Thyroid gland (tissue), 4 donors: ENCODE measurements at places on chromosomes 7 and 10. TPM values are rescaled to one million over a fixed set of nuclear protein-coding genes. Genes with fewer than 3 reads are reported as not detected.

DNA sequence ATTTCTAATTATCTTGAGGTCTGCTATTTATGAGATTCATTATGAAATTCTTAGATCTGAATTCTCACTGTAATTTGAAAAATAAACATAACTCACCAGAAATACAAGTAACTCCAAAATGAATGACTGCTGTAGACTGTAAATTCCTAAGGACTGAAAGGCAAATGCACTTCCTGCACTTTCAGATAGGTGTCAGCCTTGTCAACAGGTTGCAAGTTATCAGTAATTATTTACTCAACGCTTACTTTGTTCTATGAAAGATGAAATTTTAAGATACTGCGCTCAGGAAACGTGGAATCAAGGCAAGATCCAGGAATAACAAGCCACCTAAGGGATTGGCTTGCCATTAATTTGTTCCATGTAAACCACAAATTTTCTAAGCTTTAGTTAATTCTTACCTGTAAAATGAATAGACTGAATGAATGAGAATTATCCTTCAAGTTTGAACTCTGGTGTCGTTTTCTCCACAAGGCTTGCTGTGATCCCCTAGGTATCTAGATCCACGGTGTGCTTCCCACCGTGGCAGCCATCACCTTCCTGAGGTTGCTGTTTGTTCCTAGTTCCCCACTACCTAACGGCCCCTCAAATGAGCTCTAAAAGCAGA lies 12.6 kb downstream of the DHX32 start:
- H3K36me3 ChIP-seq, result peaks cover 11% of the 10 kb centered on the region
- H3K4me3 ChIP-seq, result no peak overlapping the region
- H3K27ac ChIP-seq, result no peak overlapping the region
- H3K4me1 ChIP-seq, result no peaks in the 10 kb centered on the region

DNA sequence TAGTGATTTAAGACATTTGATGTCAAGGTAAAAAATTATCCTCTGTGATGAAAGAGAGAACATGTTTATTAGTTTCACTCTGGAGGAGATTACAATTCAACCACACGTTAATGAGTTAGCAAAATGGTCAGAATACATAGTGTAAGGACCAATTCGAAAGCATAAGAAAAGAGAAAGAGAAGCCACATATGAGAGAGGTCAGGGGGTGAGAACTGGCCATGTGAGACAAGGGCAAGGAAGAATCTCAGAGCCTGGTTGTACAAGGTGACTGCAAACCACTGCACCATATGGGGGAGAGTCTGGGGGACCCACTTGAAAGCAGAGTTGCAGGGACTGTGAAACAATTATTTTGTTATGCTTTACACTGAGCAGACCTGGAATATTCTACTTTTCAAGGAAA lies 27.7 kb upstream of the BET1 start:
- no peak for DNase-seq
- no peak overlapping the region for H3K27ac ChIP-seq
- no peaks in the 10 kb centered on the region for H3K27me3 ChIP-seq
- H3K4me1 ChIP-seq, result no peaks in the 10 kb centered on the region
- H3K36me3 ChIP-seq, result no peaks in the 10 kb centered on the region

GRCh38 chr10:61978965-61979364 lies 77.5 kb downstream of the ARID5B start:
- no peaks in the 10 kb centered on the region for H3K27me3 ChIP-seq
- DNase-seq, result no peak
- H3K4me1 ChIP-seq, result peaks cover 3% of the 10 kb centered on the region
- no peak overlapping the region for H3K27ac ChIP-seq
- H3K4me3 ChIP-seq, result no peak overlapping the region
- no peaks in the 10 kb centered on the region for H3K36me3 ChIP-seq

- no peak overlapping the region for H3K4me3 ChIP-seq
- no peaks in the 10 kb centered on the region for H3K27me3 ChIP-seq
- no peak overlapping the region for H3K27ac ChIP-seq
- no peaks in the 10 kb centered on the region for H3K4me1 ChIP-seq
These were observed 364.7 kb downstream of the CTNNA3 start for GRCh38 chr10:67331121-67331910.

- no peak overlapping the region for H3K4me3 ChIP-seq
- DNase-seq, result no peak
- H3K27ac ChIP-seq, result no peak overlapping the region
- H3K4me1 ChIP-seq, result peaks cover 28% of the 10 kb centered on the region
These were observed 10.8 kb downstream of the ATP6V0E2 start for GRCh38 chr7:149884541-149884940.

- H3K4me3 ChIP-seq, result no peak overlapping the region
- no peaks in the 10 kb centered on the region for H3K27me3 ChIP-seq
- DNase-seq, result no peak
- no peak overlapping the region for H3K27ac ChIP-seq
- no peaks in the 10 kb centered on the region for H3K36me3 ChIP-seq
These were observed 177.6 kb upstream of the PITRM1 start for GRCh38 chr10:3350205-3350604.

GRCh38 chr7:75966190-75966961 lies 28.0 kb downstream of the TMEM120A start:
- H3K4me1 ChIP-seq, result peaks cover 75% of the 10 kb centered on the region
- no peaks in the 10 kb centered on the region for H3K36me3 ChIP-seq
- H3K27me3 ChIP-seq, result no peaks in the 10 kb centered on the region
- peak overlapping the region; percentile 71 for H3K27ac ChIP-seq
- H3K4me3 ChIP-seq, result no peak overlapping the region

- H3K4me3 ChIP-seq, result no peak overlapping the region
- no peaks in the 10 kb centered on the region for H3K27me3 ChIP-seq
- H3K36me3 ChIP-seq, result no peaks in the 10 kb centered on the region
- no peak for DNase-seq
- no peak overlapping the region for H3K27ac ChIP-seq
- H3K4me1 ChIP-seq, result no peaks in the 10 kb centered on the region
These were observed 49.9 kb downstream of the C10orf67 start for GRCh38 chr10:23294638-23295247.

- peaks cover 19% of the 10 kb centered on the region for H3K4me1 ChIP-seq
- peak; percentile 54 for DNase-seq
- peaks cover 30% of the 10 kb centered on the region for H3K36me3 ChIP-seq
- peak overlapping the region; percentile 100 for H3K27ac ChIP-seq
- H3K27me3 ChIP-seq, result no peaks in the 10 kb centered on the region
These were observed 1.2 kb downstream of the KLF6 start for GRCh38 chr10:3783682-3784432.

DNA sequence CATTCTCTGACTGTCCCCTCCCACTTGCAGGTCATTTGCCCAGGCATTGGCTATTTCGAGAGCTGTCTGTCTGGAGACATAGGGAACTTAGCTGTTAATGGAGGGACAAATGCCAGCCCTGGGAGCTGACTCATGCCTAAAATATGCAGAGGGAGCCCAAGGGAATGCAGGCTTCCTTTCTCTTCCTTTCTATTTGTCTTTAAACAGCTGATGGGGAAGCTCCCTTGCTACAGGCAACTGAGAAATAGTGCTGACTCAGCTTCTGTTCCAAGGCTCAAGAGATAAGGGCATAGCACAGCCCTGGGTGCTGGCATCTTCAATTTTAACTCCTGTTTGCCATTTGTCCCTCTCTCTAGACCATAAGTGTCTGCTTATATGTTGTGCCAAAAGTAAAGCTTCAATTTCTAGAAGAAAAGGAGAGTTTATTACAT lies 82.7 kb upstream of the C1GALT1 start:
- H3K27me3 ChIP-seq, result no peaks in the 10 kb centered on the region
- peak; percentile 93 for DNase-seq
- peak overlapping the region; percentile 64 for H3K27ac ChIP-seq

DNA sequence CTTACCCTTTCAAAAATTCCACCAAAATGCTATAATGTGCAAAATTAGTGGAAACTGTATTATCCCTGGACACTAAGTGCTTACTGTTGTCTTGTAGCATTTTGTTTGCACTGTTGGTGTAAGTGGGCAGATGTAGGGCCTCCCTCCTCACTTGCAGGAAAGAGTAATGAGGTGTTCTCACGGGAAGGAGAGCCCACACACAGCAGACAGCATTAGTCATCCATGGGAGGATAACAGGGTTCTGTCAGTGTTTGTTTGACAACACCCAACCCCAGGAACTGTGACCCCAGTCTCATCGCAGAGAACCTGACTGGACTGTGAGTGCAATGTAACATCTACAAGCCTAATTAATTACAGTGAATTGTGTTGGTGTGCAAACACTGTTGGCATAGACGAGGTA lies 58.7 kb upstream of the VSTM2A start:
- no peak for DNase-seq
- H3K4me1 ChIP-seq, result no peaks in the 10 kb centered on the region
- no peak overlapping the region for H3K4me3 ChIP-seq
- H3K27me3 ChIP-seq, result no peaks in the 10 kb centered on the region

DNA sequence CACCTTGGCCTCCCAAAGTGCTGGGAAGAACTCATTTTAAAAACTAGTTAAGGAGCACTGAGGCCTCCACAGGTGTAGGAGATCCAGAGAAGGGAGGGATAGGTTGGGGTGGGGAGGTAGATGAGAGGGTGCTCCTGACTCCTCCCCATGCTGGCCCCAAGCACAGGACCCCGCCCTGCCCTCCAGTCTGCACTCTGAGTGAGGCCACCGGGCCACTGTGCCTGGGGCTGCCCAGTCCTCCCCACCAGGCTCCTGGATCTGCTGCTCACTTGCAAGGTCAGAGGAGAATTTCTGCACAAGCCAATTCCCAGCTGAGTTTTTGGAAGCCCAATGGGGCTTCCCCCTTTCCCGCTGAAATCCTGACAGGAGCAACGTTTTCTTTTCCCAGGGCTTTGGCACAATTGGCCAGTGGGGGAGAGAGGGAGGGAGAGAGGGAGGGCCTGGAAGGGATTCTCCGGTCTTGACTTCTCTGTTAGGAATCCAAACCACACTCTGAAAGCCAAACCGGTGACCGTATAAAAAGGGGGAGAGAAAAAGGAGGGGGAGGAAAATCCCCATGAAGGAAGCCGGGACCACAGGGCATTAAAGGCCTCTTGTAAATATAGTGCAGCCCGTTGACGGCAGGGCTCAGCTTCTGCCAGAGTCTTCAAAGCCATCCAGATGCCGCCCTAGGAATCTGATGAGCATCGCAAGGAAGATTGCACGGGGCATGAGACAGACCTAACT lies 116.2 kb downstream of the SH3PXD2A start:
- no peak for DNase-seq
- H3K36me3 ChIP-seq, result no peaks in the 10 kb centered on the region
- H3K27ac ChIP-seq, result no peak overlapping the region
- peaks cover 16% of the 10 kb centered on the region for H3K4me1 ChIP-seq
- no peaks in the 10 kb centered on the region for H3K27me3 ChIP-seq
- H3K4me3 ChIP-seq, result no peak overlapping the region

GRCh38 chr7:11009631-11010030 lies 36.0 kb downstream of the PHF14 start:
- no peak overlapping the region for H3K4me3 ChIP-seq
- no peak for DNase-seq
- H3K27me3 ChIP-seq, result no peaks in the 10 kb centered on the region
- no peaks in the 10 kb centered on the region for H3K4me1 ChIP-seq
- no peak overlapping the region for H3K27ac ChIP-seq
- H3K36me3 ChIP-seq, result no peaks in the 10 kb centered on the region

- H3K27me3 ChIP-seq, result no peaks in the 10 kb centered on the region
- peak; percentile 29 for DNase-seq
- H3K4me3 ChIP-seq, result no peak overlapping the region
These were observed 113.3 kb upstream of the CREB5 start for GRCh38 chr7:28298870-28299518.

- no peaks in the 10 kb centered on the region for H3K36me3 ChIP-seq
- no peaks in the 10 kb centered on the region for H3K27me3 ChIP-seq
- H3K27ac ChIP-seq, result no peak overlapping the region
- H3K4me1 ChIP-seq, result no peaks in the 10 kb centered on the region
- H3K4me3 ChIP-seq, result no peak overlapping the region
These were observed 499.0 kb upstream of the SEMA3D start for GRCh38 chr7:85685901-85686300.

DNA sequence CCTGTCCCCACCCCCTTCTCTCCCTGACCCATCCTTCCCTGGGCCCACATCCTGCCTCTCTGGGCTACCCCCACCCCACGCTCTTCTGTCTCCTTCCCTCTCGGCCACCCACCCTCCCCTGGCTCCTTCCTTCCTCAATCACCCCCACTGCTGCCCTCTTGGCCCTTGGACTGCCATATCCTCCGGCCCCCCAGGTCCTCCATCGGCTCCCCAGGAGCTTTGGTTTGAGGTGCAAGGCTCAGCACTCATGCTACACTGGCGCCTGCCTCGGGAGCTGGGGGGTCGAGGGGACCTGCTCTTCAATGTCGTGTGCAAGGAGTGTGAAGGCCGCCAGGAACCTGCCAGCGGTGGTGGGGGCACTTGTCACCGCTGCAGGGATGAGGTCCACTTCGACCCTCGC lies 10.9 kb downstream of the EPHB6 start:
- no peaks in the 10 kb centered on the region for H3K27me3 ChIP-seq
- H3K27ac ChIP-seq, result no peak overlapping the region
- H3K4me1 ChIP-seq, result no peaks in the 10 kb centered on the region
- no peak overlapping the region for H3K4me3 ChIP-seq

GRCh38 chr7:47293884-47294555 lies 287.9 kb downstream of the TNS3 start:
- no peak overlapping the region for H3K4me3 ChIP-seq
- no peak overlapping the region for H3K27ac ChIP-seq
- H3K4me1 ChIP-seq, result peaks cover 6% of the 10 kb centered on the region
- H3K36me3 ChIP-seq, result peaks cover 36% of the 10 kb centered on the region

DNA sequence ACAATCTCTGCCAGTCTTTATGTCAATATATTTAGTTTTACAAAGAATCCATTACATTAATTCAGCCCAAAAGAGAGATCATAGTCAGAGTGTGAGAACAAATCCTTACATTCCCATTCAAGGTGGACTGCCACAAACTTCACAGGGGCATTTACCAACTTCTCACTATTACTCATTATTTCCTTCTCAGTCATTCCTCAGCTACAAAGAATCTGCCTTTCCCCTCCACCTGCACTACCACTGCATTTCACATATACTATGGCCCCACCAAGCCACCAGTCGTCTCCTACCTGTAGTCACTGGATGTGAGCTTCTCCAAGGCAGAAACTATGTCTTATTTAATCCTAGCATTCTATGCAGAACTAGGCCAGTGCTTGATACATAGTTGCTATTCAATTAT lies 94.3 kb downstream of the USP6NL start:
- H3K4me1 ChIP-seq, result no peaks in the 10 kb centered on the region
- H3K27me3 ChIP-seq, result no peaks in the 10 kb centered on the region
- no peak overlapping the region for H3K4me3 ChIP-seq
- H3K27ac ChIP-seq, result no peak overlapping the region

The TMEM106B gene
- total RNA-seq, result 117 TPM

The CNPY4 gene
- 14.1 TPM for total RNA-seq

The H2BK1 gene
- total RNA-seq, result not detected

The NAT16 gene
- total RNA-seq, result 1.4 TPM

The AKAP9 gene
- 115 TPM for total RNA-seq

The SNCG gene
- 11.5 TPM for total RNA-seq

The CALHM1 gene
- not detected for total RNA-seq

The NT5C3A gene
- total RNA-seq, result 29.7 TPM

The OR2AE1 gene
- 1.2 TPM for total RNA-seq

The GSTO1 gene
- 93.7 TPM for total RNA-seq
